ENCODE measurements at places on chromosomes 16 and 17.

GRCh38 chr17:11880714-11881113 is 116.6 kb downstream of the ZNF18 start:
- no peak for DNase-seq

DNA sequence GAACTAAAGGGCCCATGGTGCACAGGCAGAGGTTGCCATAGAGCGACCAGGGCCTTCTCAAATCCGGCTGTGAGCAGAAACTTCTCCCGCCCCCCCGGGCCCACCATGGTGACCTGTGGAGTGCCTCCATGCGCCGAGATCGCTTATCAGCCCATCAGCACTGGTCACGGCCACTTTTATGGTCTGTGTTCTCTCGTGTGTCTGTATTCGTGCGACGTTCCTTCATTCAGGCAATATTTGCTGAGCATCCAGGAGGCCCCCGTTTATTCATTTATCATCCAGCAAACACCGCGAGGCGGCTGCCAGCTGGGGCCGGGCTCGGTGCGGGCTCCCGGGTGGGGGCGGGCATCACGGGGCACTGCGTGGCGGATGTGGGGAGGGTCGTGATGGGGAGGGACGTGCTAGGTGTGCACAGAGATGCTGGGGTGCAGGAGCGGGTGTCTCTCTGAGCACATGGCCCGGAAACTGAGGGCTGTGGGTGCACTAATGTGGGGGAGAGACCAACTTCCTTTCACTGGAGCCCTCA is 88.0 kb upstream of the CBX4 start:
- no peak for DNase-seq

- no peak for DNase-seq
Observed at GRCh38 chr17:77144227-77144626, 3.5 kb downstream of the SEC14L1 start.

DNA sequence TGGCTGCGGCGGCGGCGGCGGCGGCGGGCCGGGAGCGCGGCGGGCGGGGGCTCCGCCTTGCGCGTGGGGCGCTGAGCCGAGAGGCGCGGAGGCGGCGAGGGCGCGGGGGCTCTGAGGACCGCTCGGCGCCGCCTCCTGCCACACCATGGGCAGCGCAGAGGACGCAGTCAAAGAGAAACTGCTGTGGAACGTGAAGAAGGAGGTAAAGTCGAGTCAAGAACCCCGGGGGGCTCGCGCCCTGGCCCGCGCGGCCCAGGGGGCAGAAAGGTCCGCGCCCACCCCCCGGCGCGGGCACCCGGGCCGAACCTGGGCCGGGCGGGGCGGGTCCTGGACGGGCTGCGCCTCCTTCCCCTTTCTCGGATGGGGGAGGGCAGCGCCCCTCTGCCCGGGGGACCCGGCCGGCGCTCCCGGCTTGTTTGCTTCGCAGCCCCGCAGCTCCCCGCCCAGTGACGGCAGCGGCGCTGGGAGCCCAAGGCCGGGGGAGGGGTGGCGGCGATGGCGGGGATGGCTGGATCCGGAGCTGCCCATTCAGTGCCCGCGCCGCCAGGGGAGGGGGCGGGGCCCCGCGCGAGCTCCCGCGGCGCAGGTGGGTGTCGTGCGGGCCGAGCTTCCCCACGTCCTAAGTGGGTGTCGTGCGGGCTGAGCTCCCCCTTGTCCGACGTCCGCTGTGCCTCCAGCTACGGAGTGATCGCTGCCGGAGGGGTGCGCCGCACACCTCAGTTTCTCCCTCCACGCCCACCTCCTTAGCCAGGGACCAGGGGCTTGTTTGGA is 428 bp downstream of the SGSM2 start:
- DNase-seq: no peak

GRCh38 chr16:57192720-57193486 is 6.8 kb downstream of the RSPRY1 start:
- DNase-seq: no peak

GRCh38 chr17:57004944-57005579 is 27.1 kb downstream of the SCPEP1 start:
- no peak for DNase-seq

DNA sequence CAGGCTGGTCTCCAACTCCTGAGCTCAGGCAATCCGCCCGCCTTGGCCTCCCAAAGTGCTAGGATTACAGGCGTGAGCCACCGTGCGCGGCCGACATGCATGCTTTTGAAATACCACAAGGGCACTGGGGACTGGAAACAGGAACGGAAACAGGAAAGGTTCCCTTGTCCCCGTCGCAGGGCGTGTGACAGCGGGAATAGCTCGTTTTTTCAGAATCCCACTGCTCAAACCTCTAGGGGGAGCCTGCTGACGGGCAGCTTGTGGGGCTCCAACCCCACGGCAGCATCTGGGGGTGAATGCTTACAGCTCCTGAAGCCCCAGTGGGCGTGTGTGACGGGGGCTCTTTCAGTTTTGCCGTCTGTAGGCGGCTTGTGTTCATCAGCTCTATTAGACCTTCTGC is 18.8 kb upstream of the ASGR2 start:
- DNase-seq: no peak

- no peak for DNase-seq
Observed at GRCh38 chr16:48824271-48824670, 214.3 kb upstream of the N4BP1 start.

DNA sequence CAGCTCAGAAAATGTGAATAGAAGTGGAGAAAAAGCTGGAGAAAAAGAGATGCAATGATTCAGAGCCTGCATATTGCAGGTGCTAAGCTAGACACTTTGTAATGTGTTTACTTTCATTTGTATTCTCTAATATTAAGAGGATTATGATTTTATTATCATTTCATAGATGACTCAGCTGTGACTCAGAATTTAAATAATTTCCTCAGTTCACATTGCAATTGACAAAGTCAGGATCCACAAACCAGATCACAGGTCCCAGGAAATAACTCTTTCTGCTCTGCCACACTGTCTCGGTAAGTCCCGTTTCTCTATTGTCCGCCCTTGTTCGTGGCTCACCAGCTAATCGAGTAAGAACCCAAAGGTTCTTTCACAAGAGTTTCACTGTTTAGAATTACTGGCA is 235.4 kb upstream of the MON1B start:
- no peak for DNase-seq

- DNase-seq: peak; percentile 25
Observed at GRCh38 chr16:50335196-50335958, 33.4 kb downstream of the BRD7 start.

GRCh38 chr17:3894911-3895343 is 2.1 kb upstream of the CAMKK1 start:
- no peak for DNase-seq

GRCh38 chr16:29650771-29651170 is 12.3 kb upstream of the SPN start:
- DNase-seq: no peak

DNA sequence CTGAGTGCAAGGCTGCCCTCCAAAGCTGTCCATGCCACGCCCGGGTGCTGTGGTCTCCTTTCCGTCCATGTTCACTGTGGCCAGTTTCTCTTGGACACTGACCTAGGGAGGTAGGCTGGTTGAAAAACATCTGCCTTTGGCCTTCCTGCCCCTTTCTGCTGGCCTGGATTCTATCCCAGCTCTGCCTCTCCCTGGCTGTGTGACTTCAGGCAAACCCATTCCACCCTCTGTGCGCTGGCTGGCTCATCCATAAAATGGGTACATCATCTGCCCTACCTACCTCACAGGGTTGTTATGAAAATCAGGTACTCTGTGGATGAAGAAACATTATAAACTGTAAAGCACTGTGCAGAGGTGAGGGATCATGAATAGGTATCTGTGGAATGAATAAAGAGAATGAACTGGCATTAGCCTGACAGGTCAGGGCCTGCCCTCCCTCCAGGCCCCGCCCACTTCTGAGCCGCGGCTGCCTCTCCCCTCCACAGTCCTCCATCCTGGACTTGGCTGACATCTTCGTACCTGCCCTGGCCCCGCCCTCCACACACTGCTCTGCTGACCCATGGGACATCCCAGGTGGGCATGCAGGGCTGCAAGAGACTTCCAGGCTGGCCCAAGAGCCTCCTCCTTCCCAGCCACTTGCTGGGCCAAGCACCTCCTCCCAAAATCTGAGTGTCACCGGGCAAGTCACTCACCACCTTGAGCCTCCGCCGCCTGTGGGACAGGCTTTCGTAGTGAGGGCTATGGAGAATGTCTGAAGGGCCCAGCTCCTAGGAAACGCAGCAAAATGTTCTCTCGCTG is 7.0 kb upstream of the SPATA20 start:
- no peak for DNase-seq

GRCh38 chr16:87959391-87959990 is 8.3 kb downstream of the BANP start:
- DNase-seq: no peak

GRCh38 chr16:71781741-71782140 is 26.9 kb downstream of the AP1G1 start:
- DNase-seq: no peak

GRCh38 chr16:14608111-14608566 is 21.9 kb downstream of the PARN start:
- DNase-seq: no peak

DNA sequence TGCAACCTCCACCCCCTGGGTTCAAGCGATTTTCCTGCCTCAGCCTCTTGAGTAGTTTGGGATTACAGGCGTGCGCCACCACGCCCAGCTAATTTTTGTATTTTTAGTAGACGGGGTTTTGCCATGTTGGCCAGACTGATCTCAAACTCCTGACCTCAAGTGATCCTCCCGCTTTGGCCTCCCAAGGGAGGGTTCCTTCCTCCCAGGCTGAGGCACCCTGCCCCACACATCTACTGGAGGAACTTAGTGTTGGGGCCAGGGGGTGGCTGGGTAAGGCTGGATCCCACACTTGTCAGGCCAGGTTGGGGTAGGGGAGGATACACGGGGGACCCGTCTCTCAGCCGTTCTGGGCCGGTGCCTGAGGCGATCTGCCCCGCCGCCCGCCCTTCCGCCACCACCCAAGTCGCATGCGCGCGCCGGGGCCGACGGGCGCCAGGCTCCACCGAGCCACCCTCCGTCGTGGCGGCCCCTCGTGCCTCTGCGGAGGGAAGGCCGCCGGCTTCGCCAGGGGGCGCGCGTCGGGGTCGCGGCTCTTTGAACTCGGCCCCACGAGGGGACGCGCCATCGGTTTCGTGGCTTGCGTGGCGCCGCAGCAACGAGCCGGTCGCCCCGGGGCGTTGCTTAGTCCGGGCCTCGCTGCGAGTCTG is 15.9 kb downstream of the GRB7 start:
- peak; percentile 60 for DNase-seq

- no peak for DNase-seq
Observed at GRCh38 chr16:27769561-27770255, 219.8 kb downstream of the KATNIP start.

GRCh38 chr17:18191236-18191667 is 7.6 kb downstream of the ALKBH5 start:
- no peak for DNase-seq

DNA sequence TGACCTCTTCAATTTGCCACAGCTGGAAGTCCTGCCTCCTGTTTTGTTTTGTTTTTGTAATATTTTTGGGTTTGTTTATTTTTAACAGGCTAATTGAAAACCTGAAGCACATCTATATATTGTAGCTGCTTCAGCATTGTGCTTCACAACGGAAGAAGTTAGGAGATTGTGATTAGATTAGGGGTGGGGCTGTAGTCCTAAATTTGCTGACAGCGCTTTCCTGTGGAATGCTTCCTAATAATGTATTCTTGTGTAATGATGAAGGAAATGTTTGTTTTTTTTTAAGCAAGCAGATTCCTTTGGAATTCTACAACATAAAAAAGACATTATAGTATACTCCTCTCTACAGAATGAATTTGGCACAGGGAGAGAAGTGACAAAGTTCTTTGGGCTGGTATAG is 70.1 kb downstream of the NLK start:
- DNase-seq: no peak

GRCh38 chr16:52581530-52581929 is 34.6 kb upstream of the TOX3 start:
- DNase-seq: no peak

DNA sequence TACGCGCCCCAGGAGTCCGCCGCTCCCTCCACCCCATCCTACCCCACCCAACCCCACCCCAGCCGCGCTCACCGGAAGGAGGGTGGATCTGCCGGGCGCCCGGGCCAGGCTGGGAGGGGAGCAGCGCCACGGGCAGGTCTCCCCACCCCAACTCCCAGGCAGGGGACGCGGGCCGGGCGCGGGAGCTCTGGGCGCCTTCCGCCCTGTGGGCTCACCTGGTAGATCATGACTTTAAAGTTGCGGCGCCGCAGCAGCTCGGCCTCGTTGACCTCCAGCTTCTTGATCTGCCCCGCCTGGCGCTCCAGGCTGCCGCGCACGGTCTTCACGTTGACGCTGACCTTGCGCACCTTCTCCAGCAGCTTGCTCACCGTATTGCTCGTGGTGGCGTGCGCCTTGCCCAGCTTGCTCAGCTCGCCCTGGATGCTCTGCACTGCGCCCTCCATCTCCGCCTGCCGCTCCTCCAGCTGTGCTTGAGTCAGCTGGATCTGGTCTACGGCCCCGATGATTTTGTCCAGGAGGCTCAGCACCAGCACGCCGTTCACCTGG is 571 bp downstream of the CAVIN1 start:
- no peak for DNase-seq

DNA sequence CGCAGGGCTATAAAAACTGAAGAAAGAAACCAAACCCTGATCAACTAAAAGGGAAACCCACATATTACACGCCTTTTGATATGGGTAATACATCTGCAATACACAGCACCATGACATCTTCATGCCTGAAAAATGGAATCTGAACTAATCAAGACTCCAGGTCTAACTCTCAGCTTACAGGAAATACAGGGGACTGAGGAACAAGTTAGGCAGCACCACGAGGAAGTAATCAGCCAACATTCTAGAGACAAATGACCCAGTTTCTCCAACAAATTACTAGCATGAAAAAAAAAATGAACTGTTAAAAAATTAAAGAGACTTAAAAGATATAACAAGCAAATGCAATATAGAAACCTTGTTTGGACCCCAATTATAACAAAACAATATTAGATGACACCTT is 9.1 kb downstream of the SLC39A11 start:
- DNase-seq: no peak

DNA sequence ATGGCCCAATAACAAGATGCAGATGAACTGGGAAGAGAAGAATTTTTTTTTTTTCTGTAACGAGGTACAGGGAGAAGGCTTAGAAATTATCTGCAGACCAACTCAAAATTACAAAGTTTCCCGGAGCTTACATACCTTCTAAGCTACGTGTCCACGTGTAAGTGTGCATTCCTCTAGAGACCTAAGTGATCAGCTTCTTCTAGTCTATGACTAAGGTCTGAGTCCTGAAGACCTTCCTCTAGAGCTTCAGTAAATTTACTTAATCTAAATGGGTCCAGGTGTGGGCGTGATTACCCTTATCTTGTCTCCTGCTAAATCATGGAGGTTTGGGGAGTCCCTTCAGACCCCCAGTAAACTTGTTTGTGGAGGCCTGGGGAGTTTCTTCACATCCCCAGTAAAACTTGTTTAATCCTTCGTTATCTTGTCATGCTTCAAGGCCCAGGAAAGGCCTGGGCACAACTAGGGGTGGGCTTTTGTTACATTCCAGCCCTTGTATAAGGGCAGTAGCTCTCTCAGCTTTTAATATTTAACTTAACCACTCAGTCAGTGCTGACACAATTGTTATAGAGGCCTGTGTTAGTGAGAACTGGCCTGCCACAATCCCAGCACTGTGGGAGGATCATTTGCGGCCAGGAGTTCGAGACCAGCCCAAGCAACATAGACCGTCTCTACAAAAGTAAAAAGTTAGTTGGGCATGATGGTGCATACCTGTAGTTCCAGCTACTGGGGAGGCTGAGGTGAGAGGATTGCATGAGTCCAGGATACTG is 342.3 kb downstream of the SNX29 start:
- no peak for DNase-seq

Measured in stimulated activated CD8-positive, alpha-beta memory T cell treated with anti-CD3 and anti-CD28 coated beads, Interleukin-2, amount 100 ng/mL, for 1 hour (primary cell).